NCI-H2171 (cell line): ENCODE measurements at places on chromosomes 6 and 20.

DNA sequence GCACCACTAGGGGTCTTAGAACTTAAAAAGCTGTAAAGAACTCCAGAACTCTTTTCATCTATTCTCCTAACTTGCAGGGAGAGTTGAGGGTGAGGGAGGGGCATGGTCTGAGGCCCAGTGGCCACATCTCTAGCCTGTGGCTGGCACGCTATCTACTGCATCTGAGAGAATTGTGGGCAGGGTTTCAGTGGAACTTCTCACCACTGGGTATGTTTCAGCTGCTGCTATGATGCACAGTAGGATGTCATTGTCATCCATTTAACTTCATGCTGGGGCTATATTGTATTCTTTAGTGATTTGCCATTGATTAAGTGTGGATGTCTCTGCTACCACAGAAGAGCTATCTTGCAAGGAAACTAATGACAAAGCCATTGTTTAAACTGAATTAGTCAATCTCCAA is 4.5 kb downstream of the TMEM14A start:
- DNase-seq, result no peak

DNA sequence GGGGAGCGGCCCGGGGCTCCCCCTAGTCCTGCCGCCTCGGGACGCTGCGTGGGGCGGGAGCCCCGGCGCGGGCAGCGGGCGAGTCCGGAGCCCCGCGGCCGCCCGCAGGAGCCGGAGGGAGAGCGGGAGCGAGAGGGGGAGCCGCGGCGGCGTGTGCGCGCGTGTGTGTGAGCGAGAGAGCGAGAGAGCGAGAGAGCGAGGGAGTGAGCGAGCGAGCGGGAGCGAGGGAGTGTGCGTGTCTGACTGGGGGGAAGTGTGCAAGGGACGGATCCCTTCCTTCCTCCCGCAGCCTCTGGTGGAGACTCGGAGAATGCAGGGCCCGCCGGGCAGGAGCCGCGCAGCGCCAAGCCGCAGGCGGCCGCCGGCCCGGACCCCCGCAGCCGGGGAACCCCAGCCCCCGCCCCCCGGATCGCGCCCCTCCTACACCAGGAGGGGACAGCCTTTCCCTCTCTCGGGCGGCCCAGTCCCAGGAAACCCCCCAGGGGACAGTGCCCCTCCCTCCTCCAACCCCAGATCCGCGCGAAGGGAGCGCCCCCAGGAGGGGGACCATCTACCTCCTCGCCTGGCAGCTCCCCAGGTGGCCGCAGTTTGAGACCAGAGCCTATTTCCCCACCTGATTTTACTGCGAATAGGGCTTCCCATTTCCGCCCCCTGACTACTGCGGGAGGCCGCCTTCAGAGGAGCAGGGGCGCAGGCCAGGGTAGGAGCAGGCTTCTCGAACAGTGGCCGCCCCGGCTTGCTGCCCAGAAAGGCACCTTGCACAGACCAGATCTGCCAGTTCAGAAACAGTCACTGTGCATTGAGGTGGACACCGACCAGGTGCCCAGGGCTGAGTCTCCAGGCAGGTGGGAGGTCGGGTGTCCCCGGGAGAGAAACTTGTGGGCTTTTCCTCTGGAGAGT is at the start of gene CDH22:
TSS of gene CDH22 (minus strand) at position 241 of the 900 bp plus-strand sequence. CDS start 57,204 bp downstream, outside the sequence.
- DNase-seq, result peak; percentile 82

- DNase-seq, result no peak
These were observed 10.8 kb downstream of the HECA start for GRCh38 chr6:139145661-139146060.

DNA sequence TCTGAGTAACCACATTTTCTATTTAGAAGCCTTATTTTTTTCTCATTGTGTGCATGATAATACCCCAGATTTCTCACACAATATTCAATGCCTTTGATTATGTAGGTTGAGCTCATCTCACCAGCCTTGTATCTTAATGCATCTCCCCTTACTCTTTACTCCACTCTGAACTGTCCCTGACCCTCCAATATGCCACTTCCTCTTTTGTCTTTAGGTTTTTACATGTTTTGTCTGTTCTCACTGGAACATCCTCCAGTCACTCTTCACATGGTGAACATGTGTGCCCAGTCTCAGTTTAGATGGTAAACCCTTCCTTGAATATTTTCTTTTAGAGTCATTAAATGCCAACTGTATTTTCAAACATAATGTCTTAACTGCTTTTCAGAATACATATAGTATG is 392.9 kb upstream of the IMPG1 start:
- DNase-seq, result no peak

GRCh38 chr6:31815025-31815838 is at the start of the genes HSPA1A and HSPA1L:
HSPA1A (plus strand) TSS chr6:31815543; CDS start chr6:31815757, 214 bp downstream.
HSPA1L (minus strand) TSS chr6:31815283; CDS start chr6:31811972, 3,311 bp downstream.
- no peak for DNase-seq

- no peak for DNase-seq
These were observed 170.2 kb upstream of the CDYL start for GRCh38 chr6:4606016-4606415.

DNA sequence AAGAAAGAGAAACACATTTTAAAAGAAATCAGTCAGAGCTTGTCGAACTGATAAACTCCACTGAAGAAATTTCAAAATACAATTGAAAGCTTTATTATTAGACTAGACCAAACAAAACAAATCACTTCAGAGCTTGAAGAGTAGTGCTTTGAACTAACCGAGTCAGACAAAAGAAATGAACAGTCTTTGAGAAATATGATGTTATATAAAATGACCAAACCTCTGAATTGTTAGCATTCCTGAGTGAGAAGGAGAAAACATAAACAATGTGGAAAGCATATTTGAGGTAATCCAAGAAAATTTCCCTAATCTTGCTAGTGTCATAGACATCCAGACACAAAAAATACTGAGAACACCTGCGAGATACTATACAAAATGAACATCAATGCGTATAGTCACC is 13.2 kb upstream of the CST4 start:
- DNase-seq, result no peak

- no peak for DNase-seq
These were observed 2.0 kb downstream of the SEMG2 start for GRCh38 chr20:45223136-45223535.

- DNase-seq, result no peak
These were observed 259.6 kb downstream of the FOXC1 start for GRCh38 chr6:1869308-1869707.

DNA sequence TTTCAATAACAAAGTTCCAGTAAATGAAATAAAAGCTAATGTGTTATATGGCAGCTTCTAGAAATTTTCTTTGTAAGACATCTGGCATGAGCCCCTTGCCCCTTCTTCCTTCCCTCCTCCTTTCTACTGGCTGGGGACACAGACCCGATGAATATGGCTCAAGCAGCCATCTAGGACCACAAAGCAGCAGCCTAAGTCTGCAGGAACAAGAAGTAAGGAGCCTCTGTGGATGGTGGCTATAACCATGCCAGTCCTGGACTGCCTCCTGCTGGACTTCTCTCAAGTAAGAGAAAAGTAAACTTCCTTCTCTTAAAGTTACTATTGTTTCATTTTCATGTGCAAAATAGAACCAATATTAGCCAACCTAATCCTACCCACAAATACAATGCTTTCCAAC is 114.9 kb upstream of the DST start:
- no peak for DNase-seq

DNA sequence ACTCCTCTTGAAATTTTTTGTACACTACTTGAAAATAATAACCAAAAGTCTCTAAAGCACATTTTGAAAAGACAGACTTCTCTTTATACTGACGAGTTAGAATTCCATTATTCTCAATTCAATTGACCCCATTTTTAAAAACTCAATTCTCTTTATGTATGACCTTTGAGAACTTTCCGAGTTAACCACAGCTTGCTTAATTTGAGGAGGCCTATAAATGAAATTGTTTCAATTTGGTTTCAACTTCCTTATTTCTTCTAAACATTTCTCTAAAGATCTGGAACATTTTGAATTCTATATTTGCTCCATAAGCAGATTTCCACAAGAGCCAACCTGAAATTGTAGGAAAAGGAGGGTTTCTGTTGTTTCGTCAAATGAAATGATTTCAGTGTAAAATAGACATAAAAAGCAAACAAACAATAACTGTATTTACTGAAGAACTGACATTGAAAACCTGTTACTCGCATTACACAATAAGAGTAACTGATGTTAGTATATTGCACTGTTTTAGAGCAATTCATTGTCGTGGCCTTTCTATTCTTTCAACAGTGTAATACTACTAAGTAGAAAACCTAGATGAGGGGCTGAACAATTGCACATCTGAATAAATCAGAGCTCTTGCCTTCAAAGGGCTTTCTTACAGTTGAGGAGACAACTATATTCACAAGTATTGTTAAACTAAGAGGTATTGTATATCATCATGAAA is 223.6 kb downstream of the HIVEP2 start:
- no peak for DNase-seq

DNA sequence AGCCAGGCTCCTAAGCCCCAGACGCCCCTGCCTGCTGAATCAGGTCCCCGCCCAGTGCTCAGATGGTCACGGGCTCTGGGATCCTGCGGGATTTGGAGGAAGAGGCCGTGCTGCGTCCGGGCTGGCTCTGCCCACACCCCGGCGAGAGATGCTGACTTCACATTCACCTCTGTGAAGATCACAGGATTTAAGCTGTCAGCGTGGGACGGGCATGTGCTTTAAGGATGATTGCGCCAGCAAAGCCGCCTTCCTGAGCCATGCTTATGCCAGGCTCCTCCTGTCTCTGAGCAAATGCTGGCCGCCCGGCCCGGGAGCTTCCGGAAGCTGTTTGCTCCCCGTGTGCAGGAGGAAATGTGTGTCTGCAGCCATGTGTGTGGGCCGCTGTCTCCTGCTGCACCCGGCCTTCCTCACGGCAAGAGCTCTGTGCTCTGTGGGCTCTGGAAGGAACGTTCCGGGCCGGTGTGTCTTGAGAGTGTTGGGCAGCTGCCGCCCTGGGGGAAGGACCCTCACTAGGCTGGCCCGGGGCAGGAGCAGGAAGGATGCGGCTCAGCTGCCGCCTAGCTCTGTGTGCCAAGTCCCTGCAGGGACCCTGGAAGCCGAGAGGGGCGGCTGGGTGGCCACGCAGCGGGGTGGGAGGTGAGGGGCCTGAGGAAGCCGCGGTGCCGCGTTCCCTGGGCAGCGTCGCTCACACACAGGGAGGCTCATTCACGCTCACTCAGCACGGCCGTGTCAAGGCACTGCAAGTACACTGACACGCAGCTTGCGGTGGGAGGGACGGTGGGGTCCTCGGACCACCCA is 19.0 kb upstream of the BHLHE23 start:
- DNase-seq, result no peak

GRCh38 chr6:155319902-155320301 is 5.6 kb upstream of the TFB1M start:
- DNase-seq, result no peak

GRCh38 chr6:3841711-3842565 is 7.2 kb upstream of the FAM50B start:
- DNase-seq, result no peak

DNA sequence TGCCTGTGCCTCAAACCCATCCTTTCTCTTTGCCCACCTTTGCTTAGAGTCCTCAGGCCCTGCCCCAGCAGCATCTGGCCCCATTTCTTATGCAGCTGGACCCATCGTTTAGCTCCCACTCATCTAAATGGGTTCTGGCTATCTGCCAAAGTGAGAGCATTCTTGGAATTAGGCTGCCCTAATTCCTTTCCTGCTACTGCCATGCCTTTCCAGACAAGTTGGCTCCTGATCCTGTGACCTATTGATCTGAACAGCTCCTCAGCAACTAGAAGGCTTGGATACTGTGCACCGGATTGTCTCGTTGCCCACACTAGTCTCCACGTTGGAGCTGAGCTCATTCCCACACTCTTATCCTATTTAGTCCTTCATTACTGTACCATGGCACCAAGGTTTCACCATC is 22.9 kb downstream of the DZANK1 start:
- peak; percentile 42 for DNase-seq

DNA sequence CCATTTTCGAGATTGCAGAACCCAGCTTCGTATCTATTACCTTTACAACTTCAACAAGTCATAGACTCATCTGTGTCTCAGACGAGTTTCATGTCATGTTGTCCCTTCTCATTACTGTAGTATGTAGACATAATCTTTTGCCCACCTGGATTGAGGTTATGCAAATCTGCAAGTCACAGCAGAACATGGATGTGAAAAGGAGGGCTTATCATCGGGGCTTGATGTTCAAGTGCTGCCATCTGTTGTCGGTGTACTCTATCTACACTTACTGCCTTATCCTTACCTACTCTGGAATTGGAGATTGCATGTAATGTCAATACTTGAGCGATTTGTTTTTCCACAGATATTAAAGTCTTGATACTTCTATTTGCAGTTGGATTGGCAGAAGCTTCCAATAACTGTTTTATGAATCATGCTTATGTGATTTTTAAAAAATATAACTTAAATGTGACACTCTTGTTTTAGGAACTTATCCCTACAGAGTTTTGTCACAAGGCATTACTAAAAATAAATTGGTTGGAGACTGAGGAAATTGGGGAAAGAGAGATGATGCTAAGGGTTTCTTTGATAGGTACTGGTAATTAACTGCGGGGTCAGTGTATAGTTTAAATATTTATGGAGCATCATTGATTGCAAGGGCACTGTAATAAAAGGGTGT is 3.0 kb upstream of the GOPC start:
- peak; percentile 56 for DNase-seq

GRCh38 chr6:52741872-52742271 is 21.4 kb downstream of the GSTA2 start:
- DNase-seq, result no peak

GRCh38 chr6:136790411-136791295 is 1.6 kb downstream of the MAP3K5 start:
- no peak for DNase-seq

DNA sequence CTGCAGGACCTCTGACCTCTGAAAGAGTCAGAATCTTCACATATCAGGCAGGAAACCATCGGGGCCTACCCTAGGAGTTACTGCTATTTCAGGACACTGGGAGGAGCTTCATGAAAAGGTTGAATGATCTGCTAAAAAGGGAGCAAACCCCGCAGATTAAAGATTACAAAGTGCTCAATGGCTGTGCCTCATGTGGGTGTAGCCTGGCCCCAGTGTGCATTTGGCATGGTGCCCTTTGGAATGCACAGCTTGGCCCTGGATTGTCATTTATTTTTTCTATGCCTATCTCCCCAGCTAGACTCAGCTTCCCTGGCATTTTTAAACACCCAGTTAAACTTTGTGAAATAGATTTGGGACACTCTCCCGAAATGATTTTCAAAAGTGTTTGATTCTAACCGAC is 368.5 kb upstream of the SPTLC3 start:
- no peak for DNase-seq

DNA sequence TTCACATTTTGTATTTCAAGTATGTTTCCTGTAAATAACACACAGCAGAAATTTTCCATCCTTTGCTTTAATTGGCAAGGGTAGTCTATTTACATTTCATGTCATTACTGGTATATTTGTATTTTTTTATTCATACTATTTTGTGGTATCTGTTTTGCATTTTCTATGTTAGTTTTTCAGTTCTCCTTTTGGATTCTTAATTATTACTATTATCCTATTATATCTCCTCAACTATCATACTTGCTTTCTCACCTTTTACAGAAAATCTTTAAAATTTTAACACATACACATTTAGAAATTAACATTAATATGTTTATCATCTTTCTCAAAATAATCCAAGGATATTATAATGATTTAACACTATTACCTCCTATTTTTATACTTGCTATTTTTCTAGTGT is 918.3 kb upstream of the MAP3K7 start:
- no peak for DNase-seq
